Body of pancreas (tissue), 4 donors: ENCODE measurements at places on chromosomes 5 and 9.

- DNase-seq: no peak
Observed at GRCh38 chr5:81167078-81167477, 66.0 kb upstream of the CKMT2 start.

DNA sequence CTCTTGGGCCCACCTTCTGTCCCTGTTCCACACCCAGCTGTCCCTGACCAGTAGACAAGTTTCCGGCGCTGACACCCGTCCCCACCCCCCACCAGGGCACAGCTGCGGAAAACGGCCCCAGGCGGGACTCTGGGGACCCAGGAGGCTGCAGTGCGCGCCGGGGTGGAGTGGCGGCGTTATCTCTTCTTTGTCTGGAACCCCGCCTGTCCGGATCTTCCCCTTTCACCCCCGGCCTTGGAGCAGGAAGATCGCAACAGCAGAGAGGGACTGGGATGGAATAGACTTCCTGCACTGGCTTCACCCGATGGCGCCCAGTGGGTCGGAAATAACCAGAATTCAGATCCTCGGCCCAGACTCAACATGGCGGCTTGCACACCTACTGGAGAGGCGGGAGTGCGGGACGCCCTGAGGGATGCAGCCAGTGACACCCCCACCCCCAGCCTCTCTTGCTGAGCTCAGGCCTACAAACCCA is 4.7 kb downstream of the PAX5 start:
- DNase-seq: no peak

DNA sequence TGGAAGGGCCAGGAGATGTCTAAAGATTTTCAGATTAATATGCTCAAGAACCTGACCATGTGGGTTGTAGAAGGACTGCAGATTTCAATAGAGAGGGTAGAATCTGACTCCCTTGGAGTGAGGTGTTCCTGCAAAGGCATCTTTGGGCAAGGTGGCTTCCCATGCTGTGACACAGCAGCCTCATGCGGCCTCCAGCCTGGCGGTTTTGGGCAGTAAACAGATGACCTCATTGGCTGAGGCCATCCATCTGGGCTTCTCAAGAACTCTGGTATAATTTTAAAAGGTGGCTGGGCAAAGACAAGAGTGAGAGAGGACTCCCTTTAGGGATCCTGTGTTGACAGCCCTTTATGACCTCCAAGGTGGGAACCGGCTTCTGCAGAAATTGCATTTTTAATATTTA is 90.3 kb upstream of the ERCC6L2 start:
- DNase-seq: no peak

DNA sequence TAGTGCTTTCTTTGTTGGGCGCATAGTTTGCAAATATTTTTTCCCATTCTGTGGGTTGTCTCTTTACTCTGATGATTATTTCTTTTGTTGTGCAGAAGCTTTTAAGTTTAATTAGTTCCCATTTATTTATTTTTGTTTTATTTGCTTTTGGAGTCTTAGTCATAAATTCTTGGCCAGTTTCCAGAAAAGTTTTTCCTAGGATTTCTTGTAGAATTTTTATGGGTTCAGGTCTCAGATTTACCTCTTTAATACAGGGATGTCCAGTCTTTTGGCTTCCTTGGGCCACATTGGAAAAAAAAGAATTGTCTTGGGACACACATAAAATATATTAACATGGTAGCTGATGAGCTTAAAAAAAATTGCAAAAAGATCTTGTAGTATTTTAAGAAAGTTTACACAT is 122.0 kb downstream of the WDR70 start:
- DNase-seq: no peak

GRCh38 chr5:133754575-133755169 is 142.3 kb upstream of the FSTL4 start:
- DNase-seq: peak; percentile 56

GRCh38 chr5:30802961-30803705 is 390.4 kb upstream of the CDH6 start:
- DNase-seq: no peak

- no peak for DNase-seq
Observed at GRCh38 chr5:175867587-175868347, 3.6 kb upstream of the CPLX2 start.

DNA sequence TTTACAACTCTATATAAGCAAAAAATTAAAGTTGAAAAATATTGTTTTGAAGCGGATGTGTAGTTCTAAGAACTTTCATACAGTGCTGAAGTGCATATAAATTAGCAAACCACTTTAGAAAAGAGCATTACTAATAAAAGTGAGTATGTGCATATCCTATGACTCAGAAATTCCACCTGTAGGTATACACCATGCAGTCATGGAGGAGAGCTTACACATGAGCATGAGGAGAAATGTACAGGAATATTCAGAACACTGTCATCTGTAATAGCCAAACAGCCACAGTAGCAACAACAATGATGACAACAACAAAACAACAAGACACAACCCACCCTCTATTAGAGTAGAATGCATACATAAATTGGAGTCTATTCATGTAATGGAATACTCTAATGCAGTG is 138.2 kb upstream of the ARRDC3 start:
- DNase-seq: no peak

- peak; percentile 26 for DNase-seq
Observed at GRCh38 chr9:78103971-78104433, 72.4 kb upstream of the GNAQ start.

DNA sequence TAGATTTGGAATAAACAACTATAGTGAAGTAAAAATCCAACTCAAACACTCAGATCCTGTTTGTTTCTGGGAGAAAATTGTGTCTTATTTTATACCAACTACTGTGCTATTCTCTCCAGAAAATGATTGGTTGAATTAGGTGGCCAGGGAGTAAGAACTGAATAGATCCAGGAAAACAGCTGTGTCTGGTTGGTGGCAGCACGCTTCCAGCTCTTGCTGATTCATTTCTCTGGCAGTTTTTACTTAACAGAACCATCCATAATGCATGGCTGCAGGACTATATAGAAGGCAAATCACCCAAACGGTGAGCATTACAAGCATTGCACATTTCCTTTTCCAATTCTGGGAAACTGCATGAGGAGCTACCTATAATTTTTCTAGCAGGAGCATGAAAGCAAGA is 29.5 kb downstream of the DMAC1 start:
- DNase-seq: no peak

- DNase-seq: no peak
Observed at GRCh38 chr5:181020688-181021087, 19.4 kb upstream of the BTNL9 start.

DNA sequence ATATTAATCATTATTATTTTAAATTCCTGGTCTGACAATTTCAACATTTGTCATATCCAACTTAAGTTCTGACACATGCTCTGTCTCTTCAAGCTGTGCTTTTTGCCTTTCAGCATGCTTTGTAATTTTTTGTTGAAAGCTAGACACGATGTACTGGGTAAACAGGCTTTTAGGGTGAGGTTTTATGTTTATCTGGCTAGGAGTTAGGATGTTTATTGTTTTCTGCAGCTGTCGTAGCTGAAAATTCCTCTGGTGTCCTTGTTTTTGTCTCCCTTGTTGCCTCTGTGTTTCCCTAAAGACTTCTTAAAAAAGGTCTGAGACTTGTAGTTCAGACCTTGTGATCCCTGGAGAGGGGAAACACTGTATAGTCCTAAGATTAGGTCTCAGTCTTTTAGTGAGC is 20.6 kb downstream of the TUT7 start:
- DNase-seq: no peak

- DNase-seq: no peak
Observed at GRCh38 chr9:124686918-124687317, 84.2 kb downstream of the NR6A1 start.

DNA sequence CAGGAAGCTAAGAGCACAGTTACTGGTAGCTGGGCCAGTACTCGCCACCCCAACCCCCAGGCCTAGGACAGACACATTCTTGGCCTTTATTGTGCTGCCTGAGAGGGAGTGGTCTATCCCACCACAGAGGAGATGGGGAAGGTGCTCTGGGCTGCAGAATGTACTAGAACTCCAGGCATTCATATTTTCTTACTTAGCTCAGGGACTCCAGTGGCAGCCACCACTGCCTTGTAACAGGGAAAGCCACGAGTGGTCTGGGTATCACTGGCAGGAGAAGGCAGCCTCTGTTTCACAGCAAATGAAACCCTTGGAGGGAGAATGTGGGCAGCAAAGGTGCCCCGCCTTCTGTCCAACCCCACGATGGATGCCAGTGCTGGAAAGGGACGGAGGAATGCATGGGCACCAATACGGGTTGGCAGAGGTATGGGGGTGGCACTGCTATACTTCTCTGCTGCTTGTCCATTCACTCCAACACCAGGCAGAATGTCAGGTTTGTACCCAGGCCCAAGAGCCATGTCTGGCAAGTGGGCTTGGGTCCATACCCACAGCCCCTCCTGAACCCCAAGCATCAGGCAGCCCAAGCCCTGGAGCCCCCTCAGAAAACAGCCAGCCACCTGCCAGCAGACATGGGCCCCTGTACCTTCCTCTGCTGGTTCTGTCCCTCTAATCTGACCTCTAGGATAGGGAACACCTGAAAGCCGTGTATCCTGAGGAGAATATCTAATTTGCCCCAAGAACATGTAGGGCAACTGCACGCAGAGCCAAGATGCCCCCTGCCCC is 4.6 kb downstream of the SEPTIN8 start:
- DNase-seq: no peak

DNA sequence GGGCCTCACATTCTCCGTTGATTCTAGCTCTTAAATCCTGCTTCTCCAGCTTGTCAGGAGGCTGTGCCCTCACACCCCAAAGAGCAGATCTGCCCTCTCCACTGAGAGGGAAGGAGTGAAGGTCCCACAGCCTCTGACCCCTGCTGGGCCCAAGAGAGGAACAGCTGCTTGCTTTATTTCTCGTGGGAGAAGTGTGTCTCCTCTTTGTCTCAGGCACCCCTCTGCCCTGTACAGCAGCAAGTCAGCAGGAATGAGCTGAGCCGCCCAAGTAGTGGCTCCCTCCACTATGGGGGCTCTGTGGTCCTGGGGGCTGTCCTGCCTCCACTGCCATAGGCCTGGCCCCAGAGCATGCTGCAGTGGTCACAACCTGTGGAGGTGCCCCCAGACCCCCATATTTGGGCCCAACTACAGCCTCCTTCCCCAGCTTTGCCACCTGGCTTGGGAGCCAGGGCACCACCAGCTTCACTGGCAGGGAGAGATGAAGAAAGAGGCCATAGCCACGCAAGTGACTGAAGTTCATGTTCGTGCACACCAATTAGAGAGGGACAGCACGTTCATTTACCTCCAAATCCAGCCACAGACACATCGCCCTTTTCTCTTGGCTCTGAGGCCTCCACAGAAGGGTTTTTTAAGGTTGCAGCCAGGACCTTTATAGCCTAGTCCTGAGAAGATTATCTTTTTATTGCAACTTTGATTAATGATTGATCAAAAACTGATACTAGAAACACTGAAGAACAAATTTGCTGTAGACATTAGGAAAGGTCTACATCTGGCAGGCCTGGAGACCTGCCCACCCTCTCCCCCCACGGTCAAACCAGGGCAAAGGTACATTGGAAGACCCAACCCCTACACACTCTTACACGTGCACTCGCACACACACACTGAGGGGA is 27.5 kb downstream of the IRF1 start:
- DNase-seq: no peak

DNA sequence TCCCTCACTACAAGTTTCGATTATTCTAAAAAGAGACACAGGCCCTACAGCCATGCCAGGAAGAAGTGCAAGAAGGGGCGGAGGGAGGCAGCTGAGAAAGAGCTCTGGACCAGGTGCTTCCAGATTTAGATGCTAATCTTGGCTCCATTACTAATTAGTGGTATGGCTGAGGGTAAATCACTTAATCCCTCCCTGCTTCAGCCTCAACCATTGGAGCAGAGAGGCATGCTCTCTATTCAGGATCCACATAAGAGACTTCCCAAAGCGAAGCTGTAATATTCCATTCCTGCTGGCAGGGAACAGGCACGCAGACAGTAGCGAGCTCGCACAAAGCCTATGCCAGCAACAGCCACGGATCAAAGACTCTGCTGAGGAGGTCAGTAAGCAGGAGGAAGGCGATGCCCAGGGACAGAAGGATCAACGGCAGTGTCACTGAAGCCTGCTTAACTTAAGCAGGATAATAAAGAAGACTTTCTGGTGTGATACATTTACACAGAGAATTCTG is 24.2 kb downstream of the LIFR start:
- no peak for DNase-seq

- no peak for DNase-seq
Observed at GRCh38 chr5:116216246-116216645, 131.4 kb downstream of the COMMD10 start.

- DNase-seq: no peak
Observed at GRCh38 chr9:93648836-93649235, 72.5 kb downstream of the PHF2 start.

DNA sequence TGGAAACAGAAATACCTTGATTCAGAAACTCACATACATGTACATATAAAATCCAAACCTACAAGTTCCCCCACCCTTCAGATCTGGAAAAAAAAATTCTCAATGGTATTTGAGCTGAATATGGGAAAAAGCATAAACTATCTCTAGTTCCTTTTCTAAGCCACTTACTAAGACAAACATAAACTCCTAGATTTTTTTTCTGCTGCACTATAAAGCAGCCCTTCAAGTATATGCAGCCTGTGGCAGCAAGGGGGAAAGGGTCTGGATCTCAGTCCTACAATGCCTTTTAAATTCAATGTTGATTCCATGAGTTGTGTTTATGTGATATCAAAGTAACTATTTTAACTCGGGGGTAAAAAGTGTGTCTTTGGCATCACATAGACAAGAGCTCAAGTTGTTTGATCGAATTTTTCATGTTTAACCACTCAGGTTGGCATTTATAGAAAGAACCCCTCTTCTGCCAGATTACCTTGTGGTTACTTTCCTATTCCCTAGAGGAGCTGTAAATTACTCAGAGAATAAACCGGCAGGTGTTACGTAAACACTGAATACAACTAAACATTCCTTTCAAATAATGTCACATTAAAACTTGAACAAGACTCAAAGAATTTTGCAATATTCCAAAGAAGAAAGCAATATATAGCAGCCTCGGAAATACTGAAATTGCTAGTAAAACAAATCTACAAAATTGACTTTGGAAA is 91.8 kb upstream of the FER start:
- no peak for DNase-seq

DNA sequence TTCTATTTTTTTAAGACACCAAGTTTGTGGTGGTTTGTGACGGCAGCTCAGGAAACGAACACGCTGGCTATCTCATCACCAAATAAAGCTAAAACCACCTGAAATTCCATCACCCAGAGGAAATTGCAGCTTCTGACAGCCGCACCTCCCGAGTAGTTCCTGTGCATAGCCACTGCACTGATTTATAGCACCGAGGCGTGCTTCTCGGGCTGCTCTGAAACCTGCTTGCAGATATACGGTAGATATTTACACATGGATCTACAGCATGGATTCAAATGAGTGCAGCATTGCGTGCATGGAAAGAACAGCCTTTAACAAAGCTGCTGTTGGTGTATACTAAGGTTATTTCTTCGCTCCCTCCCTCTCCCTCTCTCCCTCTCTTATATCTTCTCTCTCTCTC is 153.8 kb downstream of the PHF2 start:
- no peak for DNase-seq

DNA sequence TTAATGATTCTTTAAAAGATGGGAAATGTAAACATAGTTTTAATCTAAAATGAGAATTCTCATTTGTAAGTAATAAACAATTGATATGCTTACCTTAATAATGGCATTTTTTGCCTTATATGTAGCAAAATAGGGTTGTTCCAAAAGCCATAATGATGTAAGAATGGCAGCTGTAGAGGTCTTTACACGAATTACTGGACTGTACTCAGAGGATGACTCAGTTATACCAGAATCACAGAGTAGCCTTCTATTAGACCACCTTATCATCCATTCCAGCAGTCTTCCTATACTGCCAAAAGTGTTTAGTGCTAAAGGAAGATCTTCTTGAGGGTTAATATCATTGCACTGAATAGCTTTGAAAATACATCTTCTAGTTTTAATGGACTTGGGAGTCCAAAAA is 66.5 kb downstream of the CPLANE1 start:
- no peak for DNase-seq

- DNase-seq: no peak
Observed at GRCh38 chr5:125042261-125042890, 295.9 kb upstream of the ZNF608 start.
